ENCODE measurements at places on chromosomes 7 and 10.
A peak's percentile ranks its signal among the peaks of the same experiment; 100 is the strongest.

DNA sequence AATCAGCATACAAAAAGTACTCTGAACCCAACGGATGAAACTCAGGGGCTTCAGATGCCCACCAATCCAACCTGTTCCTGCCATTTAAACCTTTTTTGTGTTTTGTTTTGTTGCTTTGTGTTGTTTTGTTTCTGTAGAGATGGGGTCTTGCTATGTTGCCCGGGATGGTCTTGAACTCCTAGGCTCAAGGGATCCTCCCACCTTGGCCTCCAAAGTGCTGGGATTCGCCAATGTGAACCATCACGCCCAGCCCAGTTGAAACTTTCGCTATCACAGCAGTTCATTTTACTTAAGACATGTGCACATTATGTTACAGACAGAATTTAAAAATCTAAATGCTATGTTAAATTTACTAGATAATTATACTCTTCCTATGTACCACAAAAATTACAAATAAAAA lies 101.6 kb downstream of the SKIDA1 start:
- no peak for DNase-seq

DNA sequence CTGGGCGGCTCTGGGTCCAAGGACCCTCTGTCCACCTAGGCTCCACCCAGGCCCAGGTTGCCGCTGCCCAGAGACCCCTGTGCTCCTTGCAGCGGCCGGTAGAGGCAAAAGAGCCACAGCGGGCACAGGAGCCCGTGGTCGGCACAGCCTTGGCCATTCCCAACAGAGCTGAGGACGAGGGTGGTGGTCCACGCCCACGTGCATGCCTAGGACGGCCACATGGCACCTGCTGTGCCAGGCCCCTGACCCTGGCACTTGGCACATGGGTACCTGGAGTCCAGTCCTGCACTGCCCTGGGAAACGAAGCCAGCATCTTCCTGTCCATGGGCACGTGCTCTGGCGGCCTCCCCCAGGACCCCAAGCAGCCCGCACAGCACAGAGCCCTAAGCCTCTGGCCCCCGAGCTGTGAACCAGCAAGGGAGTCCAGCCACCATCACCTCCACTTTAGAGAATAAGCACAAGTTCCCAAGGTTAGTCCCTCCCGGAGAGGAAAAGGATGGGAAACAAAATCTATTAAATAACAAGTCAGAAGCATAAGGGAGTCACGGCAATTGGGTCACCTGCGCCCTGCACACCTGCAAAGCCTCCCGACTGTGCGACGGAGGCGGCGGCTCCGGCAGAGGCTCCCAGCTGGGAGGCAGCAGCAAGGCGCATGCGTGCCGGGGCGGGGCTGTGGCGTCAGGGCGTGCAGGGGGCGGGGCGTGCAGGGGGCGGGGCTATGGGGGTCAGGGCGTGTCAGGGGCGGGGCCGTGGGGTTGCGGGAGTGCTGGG lies 59.1 kb downstream of the STK32C start:
- DNase-seq: peak; percentile 25

DNA sequence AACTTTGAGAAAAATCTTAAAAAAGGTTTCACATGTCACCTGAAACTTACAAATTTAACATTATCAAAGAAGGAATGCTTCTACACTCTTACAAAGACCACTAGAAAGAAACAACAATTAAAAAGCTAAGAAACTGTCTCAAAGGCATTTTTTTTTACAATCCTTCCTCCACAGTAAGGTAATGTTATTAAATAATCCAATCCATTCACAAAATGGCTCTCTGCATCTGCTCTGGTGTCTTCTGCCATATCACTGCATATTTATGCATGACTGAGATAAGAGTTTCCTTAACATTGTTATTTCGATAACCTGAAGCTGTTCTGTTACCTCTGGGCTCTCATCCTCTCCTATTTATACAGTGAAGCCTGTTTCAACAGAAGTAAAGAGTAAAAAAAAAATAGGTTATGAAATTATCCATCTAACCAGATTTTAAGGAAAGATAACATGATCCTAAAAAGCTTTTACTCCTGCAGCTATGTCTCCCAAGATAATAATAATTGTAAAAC lies 8.5 kb downstream of the HNRNPA2B1 start:
- no peak for DNase-seq

DNA sequence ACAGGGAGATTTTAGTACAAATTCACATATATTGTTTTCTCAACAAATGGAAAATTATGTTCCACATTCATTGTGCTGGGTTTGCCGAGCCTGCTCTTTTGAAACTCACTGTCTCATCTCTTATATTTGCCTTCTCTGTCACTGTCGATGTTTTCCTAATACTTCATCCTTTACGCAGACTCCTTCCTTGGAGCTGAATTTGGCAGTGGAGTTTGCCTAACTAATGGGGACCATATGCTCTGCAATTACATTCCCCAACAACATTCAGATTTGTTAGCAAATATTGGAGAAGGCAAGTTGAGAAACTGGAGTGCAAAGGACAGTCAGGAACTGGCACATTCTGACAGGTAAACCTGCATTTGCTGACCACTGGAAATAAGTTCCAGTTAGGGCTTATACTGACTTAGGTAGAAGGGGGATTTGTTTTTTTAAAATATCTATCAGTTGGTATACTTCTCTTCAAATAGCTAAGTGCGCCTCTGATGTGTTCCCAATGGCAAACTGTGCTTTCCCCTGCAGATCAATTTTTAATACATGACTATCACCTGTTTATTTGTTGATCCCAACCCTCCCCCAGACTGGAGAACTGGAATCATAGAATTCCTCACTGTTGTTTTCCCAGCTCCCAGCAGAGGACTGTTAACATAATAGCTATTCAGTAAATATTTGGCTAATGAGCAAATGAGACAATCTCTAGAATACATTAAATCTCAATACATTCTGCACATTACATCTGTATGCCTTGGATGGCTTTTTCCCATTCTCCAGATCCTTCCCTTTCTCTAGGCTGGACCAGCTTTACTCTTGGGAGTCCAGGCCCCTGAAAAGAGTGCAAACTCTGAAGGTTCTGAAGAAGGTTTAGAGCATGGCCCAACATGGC lies 769.3 kb downstream of the KCNMA1 start:
- DNase-seq: no peak

GRCh38 chr7:26398427-26398755 lies 106.7 kb downstream of the SNX10 start:
- peak; percentile 95 for DNase-seq

DNA sequence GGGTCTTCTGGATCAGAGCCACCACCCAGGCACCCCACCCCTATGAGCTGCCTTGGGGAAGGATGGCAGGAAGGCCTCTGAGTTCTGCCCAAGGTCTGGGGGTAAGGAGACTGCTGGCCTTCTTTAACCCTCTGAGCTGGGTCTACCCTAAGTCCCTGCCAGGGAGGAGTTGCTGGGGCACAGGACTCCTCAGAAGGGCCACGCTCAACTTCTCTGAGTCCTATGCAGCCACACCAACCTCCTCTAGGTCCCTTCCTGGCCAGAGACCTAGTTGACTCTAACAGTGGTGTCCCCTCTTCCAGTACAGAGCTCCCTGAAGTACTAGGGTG lies 2.6 kb upstream of the NEURL1 start:
- no peak for DNase-seq

GRCh38 chr10:3009341-3009740 lies 58.0 kb upstream of the PFKP start:
- DNase-seq: no peak

- DNase-seq: no peak
Measured at GRCh38 chr10:7054915-7055314, 355.9 kb downstream of the SFMBT2 start.

DNA sequence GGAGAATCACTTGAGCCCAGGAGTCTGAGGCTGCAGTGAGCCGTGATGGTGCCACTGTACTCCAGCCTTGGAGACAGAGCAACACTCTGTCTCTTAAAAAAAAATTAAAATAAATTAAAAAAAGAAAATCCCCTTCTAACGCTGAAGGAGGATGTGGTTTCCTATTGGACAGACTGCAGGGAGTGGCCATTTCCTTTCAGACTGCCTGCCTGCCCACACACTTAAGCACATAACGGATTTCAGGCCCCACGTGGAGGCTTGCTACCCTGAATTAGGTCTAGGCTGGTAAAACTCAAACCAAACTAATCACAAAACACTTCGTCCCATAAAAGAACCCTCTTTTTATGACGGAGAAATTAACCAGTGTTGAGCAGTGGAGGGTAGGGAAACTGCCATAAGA lies 34.0 kb downstream of the GATA3 start:
- DNase-seq: peak; percentile 67

- DNase-seq: no peak
Measured at GRCh38 chr10:98268694-98269431, 869 bp upstream of the LOXL4 start.

DNA sequence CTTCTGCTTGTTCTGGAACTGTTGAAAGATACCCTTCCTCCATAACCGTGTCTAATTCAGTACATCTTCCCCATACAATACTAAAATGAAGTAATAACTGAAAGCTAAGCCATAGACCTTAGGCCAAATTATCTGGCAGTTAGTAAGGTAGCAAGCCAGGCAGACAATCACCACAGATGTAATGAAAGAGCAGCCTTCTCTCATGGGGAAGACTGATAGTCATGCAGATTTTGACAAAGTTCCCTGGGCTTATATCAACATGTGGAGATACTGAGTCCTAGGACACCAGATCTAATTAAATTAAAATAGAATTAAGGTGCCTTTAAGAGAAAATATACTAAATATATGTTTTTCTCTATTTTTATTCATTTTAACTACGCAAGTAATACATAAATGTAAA lies 61.5 kb downstream of the PON1 start:
- DNase-seq: no peak

Measured in inflammatory macrophage (primary cell).